Amygdala (tissue), 56 donors: ENCODE measurements at places on chromosomes 5 and 9.

- DNase-seq: peak; percentile 20
Measured at GRCh38 chr9:124257844-124258606, at the start of gene NEK6. NEK6 (plus strand) TSS chr9:124257949; CDS start chr9:124301965, 44,016 bp downstream.

GRCh38 chr9:133137451-133138231, 16.6 kb upstream of the RALGDS start:
- DNase-seq: peak; percentile 77

DNA sequence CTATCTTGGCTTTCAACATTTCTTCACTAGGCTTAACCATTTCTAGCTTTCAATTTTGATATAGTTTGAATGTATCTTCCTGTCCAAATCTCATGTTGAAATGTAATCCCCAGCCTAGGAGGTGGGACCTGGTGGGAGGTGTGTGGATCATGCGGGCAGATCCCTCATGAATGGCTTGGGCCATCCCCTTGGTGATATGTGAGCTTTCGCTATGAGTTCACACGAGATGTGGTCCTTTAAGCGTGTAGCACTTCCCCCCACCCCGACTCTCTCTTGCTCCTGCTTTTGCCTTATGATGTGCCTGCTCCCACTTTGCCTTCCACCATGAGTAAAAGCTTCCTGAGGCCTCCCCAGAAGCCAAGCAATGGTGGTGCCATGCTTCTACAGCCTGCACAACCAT, 40.6 kb downstream of the PHAX start:
- DNase-seq: no peak

GRCh38 chr9:94065535-94065961, 18.7 kb upstream of the PTPDC1 start:
- peak; percentile 15 for DNase-seq

GRCh38 chr9:34744295-34745221, 34.6 kb upstream of the CCL21 start:
- DNase-seq: no peak

- DNase-seq: no peak
Measured at GRCh38 chr5:115458003-115458409, 86.6 kb downstream of the FEM1C start.

DNA sequence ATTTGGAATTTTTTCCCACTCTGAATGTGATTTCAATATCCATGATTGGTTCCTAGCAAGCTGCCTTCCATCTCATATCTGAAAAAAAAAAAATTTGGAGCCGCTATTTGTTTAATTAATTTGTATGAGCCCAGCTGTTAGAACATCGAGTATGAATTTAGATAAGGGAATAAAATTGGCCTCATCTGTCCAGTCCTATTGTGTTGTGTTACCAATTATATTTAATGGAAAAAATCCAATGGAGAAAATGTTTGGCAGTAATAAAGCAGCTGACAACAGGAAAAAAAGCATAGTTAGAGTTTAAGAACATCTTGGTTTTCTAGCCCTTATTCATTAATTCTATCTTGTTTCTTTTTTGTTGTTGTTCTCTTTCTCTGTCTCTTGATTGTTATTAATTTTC, 735.6 kb upstream of the RIOK2 start:
- DNase-seq: no peak

DNA sequence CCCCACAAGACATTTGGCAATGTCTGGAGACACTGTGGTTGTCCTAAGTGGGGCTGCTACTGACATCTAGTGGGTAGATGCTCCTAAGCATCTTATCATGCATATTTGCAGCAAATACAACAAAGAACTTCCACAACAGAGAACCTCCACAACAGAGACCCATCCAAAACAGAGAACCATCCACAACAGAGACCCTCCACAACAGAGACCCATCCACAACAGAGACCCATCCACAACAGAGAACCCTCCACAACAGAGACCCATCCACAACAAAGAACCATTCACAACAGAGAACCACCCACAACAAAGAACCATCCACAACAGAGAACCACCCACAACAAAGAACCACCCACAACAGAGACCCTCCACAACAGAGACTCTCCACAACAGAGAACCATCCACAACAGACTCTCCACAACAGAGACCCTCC, 32.8 kb downstream of the ARPC5L start:
- no peak for DNase-seq

DNA sequence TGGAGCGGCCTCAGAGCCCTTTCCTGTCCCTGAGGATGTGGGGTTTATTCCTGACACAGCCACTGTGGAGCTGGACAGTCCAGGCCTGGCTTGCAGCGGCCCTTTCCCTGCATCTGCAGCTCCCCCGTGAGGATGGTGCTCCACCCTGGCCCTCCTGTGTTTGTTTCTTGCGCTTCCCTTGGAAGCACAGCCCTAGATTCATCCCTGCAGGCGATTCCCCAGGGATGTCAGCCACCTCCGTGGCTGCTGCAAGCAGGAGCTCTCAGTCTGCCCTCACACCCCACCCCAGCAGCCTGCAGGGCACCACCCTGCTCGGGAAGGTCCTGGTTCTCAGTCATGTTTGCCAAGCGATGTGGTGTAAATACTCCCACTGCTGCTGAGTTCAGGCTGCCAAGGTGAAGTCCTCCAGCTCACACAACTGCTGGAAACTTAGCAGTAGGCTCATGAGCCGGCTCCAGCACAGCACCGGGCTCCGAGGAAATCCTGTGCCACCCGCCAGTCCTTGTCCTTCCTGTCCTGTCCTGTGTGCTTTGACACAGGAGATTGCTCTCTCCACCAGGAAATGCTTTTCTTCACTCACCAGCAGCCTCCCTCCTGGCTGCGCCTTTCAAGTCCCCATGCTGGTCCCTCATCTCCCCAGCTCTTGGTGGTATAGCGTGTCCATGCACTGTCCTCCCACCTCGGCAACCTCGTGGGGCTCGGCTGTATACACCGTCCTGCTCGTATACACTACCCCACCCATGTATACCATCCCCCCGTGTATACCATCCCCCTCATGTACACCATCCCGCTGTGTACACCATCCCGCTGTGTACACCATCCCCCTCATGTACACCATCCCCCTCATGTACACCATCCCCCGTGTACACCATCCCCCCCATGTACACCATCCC, 16.2 kb downstream of the ROPN1L start:
- DNase-seq: no peak
